Fibroblast of upper back skin (primary cell): ENCODE measurements at places on chromosomes 2 and 18.

- peak; percentile 58 for DNase-seq
Measured at GRCh38 chr2:166417669-166418068, 41.9 kb upstream of the SCN9A start.

- DNase-seq, result no peak
Measured at GRCh38 chr18:52409727-52410126, 69.7 kb downstream of the DCC start.

GRCh38 chr2:47510745-47511144 lies 107.8 kb downstream of the MSH2 start:
- no peak for DNase-seq

DNA sequence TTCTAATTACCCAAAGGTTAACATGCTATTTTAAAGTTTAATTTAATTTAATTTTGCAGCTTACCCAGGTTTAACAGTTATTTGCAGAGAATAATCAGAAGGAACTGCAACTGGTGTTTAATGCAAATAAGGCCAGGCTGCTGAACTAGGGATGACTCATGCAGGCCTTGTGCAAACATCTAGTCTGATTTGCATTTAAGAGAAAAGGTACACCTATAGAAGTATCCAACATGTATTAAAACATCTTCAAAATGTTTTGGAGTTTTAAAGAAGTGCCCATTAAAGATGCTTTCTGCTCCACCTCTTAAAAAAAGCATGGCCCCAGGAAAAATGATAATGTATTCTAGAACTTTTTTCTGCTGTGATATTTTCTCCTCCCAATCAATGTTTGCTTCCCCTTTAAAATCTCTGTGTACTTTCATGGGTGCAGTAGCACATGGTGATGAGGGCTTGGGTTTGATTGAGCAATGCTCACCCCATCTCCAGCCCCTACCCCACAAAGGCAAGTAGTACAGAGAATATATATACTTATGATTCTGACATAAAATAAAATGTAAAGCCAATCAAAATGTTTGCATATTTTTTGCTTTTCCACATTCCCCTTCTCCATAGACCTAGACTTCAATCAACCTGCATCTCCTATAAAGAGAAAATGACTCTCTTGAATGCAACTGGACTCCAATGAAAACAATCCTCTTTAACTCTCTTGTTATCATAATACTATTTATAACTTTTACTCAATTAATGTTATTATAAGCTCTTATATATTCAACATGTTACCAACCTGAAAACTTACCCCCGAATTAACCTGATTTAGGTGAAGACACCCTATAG lies 54.1 kb downstream of the ATP8B1 start:
- DNase-seq, result peak; percentile 35

GRCh38 chr2:118250463-118250862 lies 162.2 kb downstream of the INSIG2 start:
- peak; percentile 28 for DNase-seq

DNA sequence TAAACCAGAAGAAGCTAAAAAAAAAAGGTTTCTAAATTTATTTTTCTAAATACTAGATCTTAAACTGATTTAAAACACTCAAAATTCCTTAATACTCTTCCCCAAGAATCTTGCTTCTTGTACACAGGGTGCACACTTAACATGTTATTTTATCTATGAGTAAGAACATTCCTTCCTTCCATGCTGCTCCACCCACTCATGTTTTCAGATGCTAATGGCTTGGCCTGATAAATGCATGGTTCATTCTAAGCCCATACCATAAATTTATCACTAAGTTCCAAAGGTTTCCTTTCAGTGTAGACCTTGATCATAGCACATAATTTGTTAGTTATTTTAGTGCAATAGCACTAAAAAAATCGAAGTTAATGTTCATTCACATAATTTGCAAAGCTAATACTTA lies 8.1 kb downstream of the FBXO48 start:
- DNase-seq, result peak; percentile 53
